ENCODE measurements at places on chromosomes 7 and 10.
A peak's percentile ranks its signal among the peaks of the same experiment; 100 is the strongest.

- DNase-seq = peak; percentile 71
Observed at GRCh38 chr10:97016728-97017473, 168.9 kb downstream of the SLIT1 start.

- DNase-seq = no peak
Observed at GRCh38 chr10:30270247-30270646, 78.8 kb downstream of the MTPAP start.

DNA sequence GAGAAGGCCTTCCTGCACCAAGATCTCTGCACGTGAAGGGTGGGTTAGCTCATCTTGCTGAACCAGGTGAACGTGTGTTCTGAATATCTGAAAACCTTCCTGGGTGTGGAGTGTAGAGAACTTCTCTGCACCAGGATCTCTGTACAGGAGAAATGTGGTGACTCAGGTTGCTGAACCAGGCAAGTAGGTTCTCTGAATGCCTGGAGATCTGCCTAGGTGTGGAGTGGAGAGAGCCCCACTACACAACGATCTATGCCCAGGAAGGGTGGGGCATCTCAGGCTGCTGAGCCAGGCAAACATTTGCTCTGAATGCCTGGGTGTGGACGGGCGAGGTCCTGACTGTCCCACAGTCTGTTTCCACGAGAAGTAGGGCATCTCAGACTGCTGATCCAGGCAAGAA is 1002.3 kb upstream of the KCND2 start:
- no peak for DNase-seq

DNA sequence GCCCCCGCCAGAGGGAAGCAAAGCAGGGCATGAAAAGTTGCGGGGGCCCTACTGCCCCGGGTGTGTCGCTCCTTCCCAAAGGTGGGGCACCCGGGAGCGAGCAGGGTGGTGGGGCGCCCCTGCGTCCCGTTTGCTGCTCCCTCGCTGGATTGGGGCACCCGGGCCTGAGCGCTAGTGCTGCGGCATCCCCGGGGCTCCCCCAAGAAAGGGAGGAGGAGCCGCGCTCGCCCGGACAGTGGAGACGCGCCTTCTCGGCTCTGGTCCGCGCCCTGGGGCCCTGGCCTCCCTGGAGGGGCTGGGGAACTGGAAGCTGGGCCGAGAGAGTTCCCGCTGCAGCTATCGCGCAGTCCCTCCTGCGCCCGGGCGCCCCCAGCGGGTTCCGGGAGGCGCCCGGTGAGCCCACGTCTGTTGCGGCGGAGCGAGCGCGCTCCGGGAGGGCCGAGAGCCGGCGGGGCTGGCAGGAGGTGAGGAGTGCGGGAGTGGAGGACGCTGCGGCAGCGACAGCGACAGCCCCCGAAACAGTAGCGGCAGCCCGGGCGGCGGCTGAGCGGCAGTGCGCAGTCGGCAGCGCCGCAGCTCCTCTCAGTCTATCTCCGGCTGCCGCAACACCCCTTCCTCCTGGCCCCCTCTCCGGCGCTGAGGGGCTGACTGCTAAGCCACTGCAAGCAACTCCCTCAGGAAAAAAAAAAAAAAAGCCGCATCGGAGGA is 504 bp upstream of the BMPER start:
- peak; percentile 16 for DNase-seq

DNA sequence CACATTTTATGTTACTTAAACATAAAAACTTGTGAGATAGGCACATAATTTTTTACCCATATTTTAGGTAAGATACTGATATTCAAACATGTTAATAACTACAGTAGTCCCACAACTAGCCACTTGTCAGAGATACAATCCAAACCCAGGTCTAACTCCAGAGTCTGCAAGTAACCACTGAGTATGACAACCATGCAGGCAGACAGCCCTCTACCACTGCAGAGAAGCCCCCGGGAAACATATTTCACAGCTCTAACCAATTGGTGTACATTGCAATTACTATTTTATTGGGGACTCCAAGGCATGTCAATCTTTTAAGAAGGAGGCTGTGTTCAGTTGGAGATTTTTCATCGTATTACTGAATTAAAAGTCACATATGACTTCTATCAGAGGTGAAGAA is 107.2 kb upstream of the FAM133B start:
- no peak for DNase-seq

GRCh38 chr10:115761166-115761565 is 511.8 kb downstream of the GFRA1 start:
- DNase-seq = no peak

DNA sequence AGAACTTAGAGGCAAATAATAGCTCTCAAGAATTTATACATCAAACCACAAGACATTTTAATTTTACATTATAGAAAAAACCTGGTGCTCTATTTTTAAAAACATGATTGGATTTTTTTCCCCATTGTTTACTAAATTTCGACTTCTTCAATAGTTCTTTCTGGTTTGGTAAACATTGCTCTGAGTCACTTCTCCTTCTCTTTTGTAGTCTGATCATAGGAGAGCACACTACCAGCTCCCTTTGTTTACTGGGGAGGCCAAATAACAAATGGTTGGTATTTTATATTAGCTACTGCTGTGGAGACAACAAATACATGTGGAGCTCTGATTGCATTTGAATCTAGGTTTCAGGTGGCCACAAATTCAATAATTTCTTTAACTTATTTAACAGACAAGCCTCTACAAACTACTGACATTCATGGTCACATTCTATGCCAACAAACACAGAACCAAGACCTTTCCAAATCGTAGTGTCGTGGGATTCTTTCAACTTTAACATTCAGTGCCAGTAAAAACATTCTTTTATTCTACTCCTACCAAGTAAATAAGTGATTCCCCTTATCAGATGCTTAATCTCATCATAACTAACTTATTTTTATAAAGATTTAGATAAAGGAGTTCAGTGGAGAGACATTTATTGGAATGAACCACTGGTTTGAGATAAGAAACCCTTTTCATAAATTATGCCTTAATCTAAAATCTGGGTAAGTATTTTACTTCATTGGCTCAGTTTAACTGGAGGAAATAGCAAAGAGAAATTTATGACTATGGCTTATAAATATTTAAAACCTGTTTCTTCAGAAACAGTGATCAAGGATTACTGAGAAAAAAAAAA is 17.7 kb upstream of the FXYD4 start:
- no peak for DNase-seq

GRCh38 chr7:139987691-139988516 is 74.8 kb downstream of the PARP12 start:
- DNase-seq = no peak

GRCh38 chr10:132940791-132941465 is 1.4 kb downstream of the CFAP46 start:
- no peak for DNase-seq

DNA sequence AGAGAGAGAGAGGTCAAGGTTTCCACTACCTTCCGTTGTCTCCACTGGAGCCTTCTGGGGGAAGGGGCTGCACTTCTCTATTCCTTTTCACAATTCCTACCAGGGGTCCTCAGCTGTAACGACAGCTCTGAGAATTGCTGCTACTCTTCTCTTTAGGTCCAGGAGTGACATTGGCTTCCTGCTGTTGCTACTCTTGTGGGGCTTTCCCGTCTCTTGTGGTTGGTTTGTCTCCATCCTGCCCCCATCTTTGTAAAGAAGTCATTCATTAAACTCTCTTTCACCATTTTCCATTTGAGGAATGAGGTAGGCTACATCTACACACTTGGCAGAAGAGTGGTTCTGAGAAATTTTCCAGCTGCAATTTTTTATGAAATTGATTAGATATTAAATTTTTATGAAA is 238.8 kb upstream of the LYZL1 start:
- no peak for DNase-seq

DNA sequence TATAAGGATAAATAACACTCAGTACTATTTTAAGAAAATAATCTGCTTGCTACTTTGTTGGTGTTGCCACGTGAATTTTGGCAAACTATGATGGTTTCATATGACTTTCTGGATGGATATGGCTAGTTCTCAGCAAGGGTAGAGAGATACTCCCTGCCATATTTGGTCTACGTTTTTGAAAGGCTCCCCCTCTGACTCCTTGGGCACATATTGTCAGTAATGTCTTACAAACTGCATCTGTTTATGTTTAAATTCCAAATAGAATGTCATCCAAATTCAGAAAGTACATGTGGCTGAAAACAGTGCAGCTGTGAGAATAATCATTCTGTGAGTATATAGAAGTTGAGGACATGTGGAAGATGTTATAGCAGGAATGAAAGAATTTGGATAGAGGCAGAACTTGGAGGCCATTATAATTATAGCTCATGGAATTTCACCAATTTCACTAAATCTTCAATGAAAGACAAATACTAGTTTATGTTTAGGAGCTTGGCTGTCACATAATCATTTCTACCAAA is 107.8 kb downstream of the SRI start:
- DNase-seq = no peak

DNA sequence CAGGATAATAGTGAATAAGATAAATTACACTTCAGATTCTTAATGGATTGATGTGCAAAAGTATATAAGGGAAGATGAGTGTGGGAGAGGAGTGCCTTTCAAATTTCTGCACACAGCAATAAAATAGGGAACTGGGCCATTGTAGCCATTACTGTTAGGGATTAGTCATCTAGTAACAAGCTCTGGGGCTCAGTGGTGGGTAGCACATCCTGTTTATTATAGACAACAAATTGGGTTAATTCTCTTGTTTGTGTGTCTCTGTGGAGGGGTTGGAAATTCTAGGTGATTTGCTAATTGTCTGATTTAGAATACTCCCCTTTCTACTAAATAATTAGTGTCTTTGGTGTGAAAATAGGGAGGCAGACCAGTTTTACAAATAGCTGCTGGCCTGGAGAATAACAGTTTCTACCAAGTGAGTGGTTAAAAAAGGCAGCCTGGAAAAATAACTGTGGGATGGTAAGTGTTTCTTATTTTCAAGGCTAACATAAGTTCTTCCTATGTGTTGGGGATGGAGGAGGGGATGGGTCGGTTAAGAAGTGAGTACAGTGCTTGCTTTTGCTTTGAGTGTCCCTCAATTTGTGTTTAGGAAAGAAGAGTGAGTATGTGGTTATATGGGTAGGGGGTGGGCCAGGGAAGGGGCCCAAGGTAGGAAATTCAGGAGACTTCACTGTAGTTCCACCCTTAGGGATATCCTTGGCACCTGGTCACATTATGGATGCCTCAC is 43.3 kb upstream of the TMEM248 start:
- peak; percentile 58 for DNase-seq

GRCh38 chr7:37759526-37759925 is 76.0 kb downstream of the GPR141 start:
- no peak for DNase-seq

GRCh38 chr10:123854498-123854897 is 37.1 kb downstream of the CPXM2 start:
- DNase-seq = no peak

- DNase-seq = no peak
Observed at GRCh38 chr7:115078386-115078785, 156.5 kb downstream of the MDFIC start.

GRCh38 chr10:569961-570627 is 119.4 kb downstream of the DIP2C start:
- DNase-seq = no peak

DNA sequence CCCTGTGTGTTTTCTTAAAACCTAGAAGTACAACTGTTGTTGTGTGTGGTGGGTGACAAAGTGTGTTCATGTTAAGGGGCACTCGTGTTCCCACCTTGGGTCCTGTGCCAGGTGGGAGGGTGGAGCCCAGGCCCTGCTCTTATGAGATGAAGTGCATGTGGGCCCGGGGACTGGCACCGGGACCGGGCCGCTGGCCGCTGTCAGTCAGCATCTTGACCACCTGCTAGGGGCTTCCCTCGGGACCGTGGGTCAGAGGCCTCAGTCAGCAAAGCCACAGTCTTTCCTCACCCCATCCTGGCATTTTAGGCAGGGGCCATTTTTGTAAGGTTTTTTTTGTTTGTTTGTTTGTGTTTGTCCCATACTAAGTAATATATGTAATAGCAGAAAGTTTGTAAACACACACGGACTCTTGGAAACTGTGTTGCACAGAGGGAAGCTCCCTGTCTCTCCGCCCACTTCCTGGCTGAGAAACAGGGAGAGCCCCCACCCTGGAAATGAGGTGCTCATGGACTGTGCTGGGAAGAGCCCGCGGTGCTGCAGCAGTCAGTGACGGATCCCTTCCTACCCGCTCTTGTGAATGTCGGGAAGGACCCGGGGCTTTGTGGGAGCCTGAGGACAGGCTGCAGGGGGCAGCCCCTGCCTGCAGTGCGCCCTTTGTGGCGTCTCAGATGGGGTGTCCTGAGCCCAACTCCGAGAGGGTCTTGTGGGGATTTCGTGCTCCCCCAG is 13.4 kb downstream of the AGAP3 start:
- no peak for DNase-seq

DNA sequence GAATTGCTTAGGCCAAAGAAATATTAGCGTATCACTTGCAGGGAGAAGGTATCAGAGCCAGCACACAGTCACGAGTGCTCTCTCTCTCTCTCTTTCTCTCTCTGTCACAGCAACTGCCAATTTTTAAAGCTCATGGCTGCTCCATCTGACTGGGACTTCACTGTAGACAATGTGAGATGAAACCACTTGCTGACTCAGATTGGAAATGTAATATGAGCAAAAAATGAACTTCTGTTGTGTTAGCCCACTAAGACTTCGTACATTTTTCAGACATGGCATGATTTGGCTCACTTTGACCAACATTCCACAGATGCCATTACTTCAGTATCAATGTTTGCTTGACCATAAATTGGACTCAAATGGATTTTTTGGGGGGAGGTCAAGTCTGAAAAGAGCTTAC is 68.1 kb downstream of the DGKB start:
- DNase-seq = peak; percentile 72

DNA sequence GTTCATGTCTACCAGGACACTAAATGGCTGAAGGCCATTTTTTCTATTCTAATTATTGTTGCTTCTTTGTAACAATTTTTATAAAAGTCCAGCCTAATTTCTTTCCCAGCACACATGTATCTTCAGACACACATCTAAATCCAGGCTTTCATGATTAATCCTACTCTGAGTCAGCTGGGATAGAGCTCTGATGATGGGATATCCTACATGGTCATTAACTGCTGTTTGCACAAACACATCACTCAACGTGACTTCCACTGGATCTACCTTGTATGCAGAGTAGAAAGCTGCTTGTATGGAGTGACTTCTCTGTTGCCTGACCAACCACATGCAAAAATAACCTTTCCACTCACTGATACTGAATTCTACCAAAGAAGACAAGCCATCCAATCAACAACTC is 260.9 kb downstream of the AHR start:
- no peak for DNase-seq

GRCh38 chr10:1632596-1632995 is 104.7 kb downstream of the ADARB2 start:
- no peak for DNase-seq

DNA sequence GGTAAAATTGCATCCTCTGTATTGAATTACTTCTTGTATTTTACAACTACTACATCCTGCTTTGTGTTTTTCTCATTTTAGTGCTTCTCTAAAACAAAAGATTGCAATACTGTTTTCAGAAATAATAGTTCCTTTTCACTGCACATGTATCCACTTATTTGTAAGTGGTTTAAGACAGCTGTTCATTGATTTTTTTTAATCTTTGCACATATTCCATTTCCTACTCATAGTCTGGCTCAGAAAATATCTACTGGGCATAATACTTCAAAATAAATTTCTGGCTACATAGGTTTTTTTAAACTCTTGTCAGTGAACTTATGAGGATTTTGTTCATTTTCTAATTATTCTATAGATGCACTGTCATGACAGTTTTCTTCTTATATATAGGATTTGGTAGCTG is 54.8 kb downstream of the SND1 start:
- DNase-seq = no peak

Data from activated CD4-positive, alpha-beta T cell treated with anti-CD3 and anti-CD28 coated beads, Interleukin-10, Interleukin-2, amounts not matched to agents 100 ng/mL and 50 ng/mL, durations not matched to agents 16 hours and 8 hours (primary cell).